Ovary (tissue), 10 donors: ENCODE measurements at places on chromosomes 13 and 19. TPM values are rescaled to one million over a fixed set of nuclear protein-coding genes. Genes with fewer than 3 reads are reported as not detected.

- peaks cover 5% of the 10 kb centered on the region for H3K4me1 ChIP-seq
- DNase-seq = peak; percentile 94
- H3K4me3 ChIP-seq = peak within 1 kb of the TSS; percentile 85
- peak within 1 kb of the TSS; percentile 94 for H3K27ac ChIP-seq
- no peaks in the 10 kb centered on the region for H3K27me3 ChIP-seq
These were observed at the start of gene SAMD1 for GRCh38 chr19:14090509-14091080. SAMD1 (minus strand) TSS chr19:14090751.

- H3K27ac ChIP-seq = no peak overlapping the region
- no peaks in the 10 kb centered on the region for H3K36me3 ChIP-seq
- H3K27me3 ChIP-seq = no peaks in the 10 kb centered on the region
- H3K4me1 ChIP-seq = no peaks in the 10 kb centered on the region
These were observed 29.4 kb upstream of the GTF3A start for GRCh38 chr13:27395007-27395510.

GRCh38 chr13:36337938-36338641, 8.1 kb downstream of the SPART start:
- no peak overlapping the region for H3K27ac ChIP-seq
- peaks cover 16% of the 10 kb centered on the region for H3K4me1 ChIP-seq
- no peak for DNase-seq
- peak overlapping the region; percentile 5 for H3K4me3 ChIP-seq
- no peaks in the 10 kb centered on the region for H3K27me3 ChIP-seq

OR7A5 gene
- total RNA-seq = not detected

DNA sequence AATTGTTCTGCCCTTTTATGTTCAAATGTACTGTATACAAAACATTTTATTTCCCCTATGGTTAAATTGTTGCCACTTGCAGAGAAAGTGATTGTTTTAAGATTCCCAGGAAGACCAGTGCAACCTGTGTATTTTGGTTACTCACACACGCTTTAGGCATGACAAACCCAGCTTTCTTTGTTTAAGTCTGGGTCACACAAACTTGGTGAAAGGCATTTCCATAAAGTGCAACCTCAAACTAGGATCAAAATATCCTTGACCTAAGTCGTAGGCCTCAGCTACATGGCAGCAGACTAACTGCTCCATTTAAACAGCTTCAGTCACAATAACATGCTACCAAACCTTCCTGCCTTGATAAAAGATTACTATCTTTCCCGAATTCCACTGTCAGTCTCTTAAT, 639.0 kb upstream of the PRR20A start:
- no peaks in the 10 kb centered on the region for H3K27me3 ChIP-seq
- no peaks in the 10 kb centered on the region for H3K4me1 ChIP-seq
- DNase-seq = no peak
- H3K27ac ChIP-seq = no peak overlapping the region
- no peaks in the 10 kb centered on the region for H3K36me3 ChIP-seq

DNA sequence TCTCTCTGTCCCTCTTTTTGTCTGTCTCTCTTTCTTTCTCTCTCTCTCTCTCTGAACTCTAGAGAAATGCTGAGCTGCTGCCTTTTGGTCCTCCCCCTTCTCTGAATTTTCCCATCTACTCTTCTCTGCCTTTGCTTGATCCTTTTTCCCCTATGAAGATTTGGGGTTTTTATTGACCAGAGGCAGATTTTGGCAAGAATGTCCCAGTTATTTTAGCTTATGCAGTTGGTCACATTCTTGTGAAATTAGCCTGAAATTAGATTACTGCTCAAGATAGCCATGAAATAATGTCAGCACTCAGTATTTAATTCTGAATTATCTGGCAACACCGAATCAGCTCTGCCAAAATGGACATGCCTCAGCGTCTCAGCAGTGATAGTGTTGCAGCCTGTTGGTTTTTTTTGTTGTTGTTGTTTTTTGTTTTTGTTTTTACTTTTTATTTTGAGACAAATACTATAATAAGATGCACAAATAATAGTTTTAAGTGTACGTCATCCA, 17.2 kb upstream of the SPART start:
- peaks cover 5% of the 10 kb centered on the region for H3K4me1 ChIP-seq
- no peak overlapping the region for H3K27ac ChIP-seq
- H3K36me3 ChIP-seq = no peaks in the 10 kb centered on the region
- no peak for DNase-seq
- H3K27me3 ChIP-seq = no peaks in the 10 kb centered on the region

DNA sequence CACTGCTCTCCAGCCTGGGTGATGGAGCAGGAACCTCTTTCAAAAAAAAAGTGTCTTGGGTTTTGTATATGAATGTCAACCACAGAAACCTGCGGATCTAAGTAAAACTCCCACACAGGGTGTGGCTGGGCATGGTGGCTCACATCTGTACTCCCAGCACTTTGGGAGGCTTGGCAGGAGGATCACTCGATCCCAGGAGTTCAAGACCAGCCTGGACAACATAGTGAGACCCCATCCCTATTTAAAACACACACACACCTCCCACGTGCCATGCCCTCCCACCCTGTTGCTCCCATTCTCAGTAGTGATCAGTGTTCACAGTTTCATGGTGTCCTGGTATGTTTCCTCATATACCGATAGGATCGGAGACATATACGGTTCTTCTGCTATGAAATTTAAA, 9.2 kb downstream of the TMED1 start:
- DNase-seq = no peak
- no peaks in the 10 kb centered on the region for H3K4me1 ChIP-seq
- no peak overlapping the region for H3K27ac ChIP-seq

GRCh38 chr13:42865768-42866102, 84.4 kb downstream of the FAM216B start:
- DNase-seq = no peak
- H3K27ac ChIP-seq = no peak overlapping the region
- H3K36me3 ChIP-seq = no peaks in the 10 kb centered on the region
- no peak overlapping the region for H3K4me3 ChIP-seq
- H3K4me1 ChIP-seq = peaks cover 6% of the 10 kb centered on the region

LMTK3 gene
- total RNA-seq = 0.50 TPM

CYP4F2 gene
- 0.75 TPM for total RNA-seq

- H3K4me3 ChIP-seq = no peak overlapping the region
- H3K27ac ChIP-seq = no peak overlapping the region
- no peaks in the 10 kb centered on the region for H3K27me3 ChIP-seq
- H3K4me1 ChIP-seq = peaks cover 9% of the 10 kb centered on the region
- no peaks in the 10 kb centered on the region for H3K36me3 ChIP-seq
These were observed 14.7 kb downstream of the UBAC2 start for GRCh38 chr13:99215184-99215830.

GRCh38 chr13:88801361-88801760, 1130.2 kb downstream of the SLITRK5 start:
- no peak for DNase-seq
- no peaks in the 10 kb centered on the region for H3K4me1 ChIP-seq
- no peaks in the 10 kb centered on the region for H3K36me3 ChIP-seq
- no peak overlapping the region for H3K27ac ChIP-seq
- H3K27me3 ChIP-seq = no peaks in the 10 kb centered on the region
- H3K4me3 ChIP-seq = no peak overlapping the region

KLK10 gene
- total RNA-seq = 20.7 TPM

ANKLE1 gene
- 0.69 TPM for total RNA-seq

GRCh38 chr13:24888291-24888931, 124.4 kb downstream of the RNF17 start:
- H3K4me1 ChIP-seq = no peaks in the 10 kb centered on the region
- no peaks in the 10 kb centered on the region for H3K27me3 ChIP-seq
- H3K36me3 ChIP-seq = no peaks in the 10 kb centered on the region
- no peak for DNase-seq
- no peak overlapping the region for H3K27ac ChIP-seq
- H3K4me3 ChIP-seq = no peak overlapping the region

MAST3 gene
- 12.1 TPM for total RNA-seq

- no peak overlapping the region for H3K27ac ChIP-seq
- no peaks in the 10 kb centered on the region for H3K36me3 ChIP-seq
- H3K27me3 ChIP-seq = no peaks in the 10 kb centered on the region
- no peak for DNase-seq
These were observed 12.1 kb downstream of the ERCC2 start for GRCh38 chr19:45358213-45358792.

GRCh38 chr19:27676877-27677276, 1536.1 kb downstream of the UQCRFS1 start:
- H3K4me1 ChIP-seq = no peaks in the 10 kb centered on the region
- no peak overlapping the region for H3K4me3 ChIP-seq
- H3K27ac ChIP-seq = no peak overlapping the region
- no peak for DNase-seq
- H3K27me3 ChIP-seq = no peaks in the 10 kb centered on the region

DNA sequence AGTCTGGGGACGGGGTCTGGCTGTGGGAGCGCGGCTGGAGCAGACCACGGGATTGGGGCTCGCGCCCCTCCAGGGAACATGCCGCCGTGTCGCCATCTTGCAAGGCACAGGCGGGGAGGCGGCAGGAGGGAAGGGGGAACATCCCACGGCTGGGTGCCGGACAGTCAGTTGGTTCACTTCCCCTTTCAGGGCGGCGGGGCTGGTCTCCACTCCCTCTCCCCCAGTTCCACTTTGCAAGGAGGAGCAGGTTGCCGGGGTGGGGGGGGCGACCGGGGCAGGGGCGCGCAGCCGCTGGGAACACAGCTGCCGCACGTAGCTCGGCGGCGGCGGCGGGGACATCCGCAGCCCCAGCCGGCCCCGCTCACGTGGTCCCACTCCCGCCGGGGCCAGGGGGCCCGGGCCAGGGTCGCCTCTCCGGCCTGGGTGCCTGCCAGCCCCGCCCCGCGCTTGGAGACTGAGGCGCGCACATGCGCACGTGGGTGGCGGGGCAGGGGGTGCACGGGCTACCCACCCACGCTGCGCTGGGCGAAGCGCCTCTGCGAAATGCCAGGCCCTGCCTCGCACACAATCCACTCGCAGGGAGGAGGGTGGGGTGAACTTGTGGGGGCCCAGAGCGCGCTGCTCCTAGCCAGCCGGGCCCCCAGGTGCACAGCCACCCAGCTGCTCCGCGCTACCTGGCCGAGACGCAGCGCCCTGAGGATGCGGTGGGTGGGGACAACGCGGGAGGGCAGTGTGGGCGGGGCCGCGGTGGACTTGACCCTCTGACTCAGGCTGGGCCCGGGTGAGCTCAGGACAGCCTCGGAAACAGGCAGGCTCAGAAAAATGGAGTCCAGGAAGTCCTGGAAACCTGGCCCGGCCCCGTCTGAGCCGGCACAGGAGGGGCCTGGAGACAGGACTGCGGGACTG, 6.4 kb downstream of the KLF16 start:
- H3K27me3 ChIP-seq = no peaks in the 10 kb centered on the region
- H3K4me3 ChIP-seq = peak overlapping the region; percentile 16
- peak overlapping the region; percentile 54 for H3K27ac ChIP-seq
- H3K36me3 ChIP-seq = no peaks in the 10 kb centered on the region

DNA sequence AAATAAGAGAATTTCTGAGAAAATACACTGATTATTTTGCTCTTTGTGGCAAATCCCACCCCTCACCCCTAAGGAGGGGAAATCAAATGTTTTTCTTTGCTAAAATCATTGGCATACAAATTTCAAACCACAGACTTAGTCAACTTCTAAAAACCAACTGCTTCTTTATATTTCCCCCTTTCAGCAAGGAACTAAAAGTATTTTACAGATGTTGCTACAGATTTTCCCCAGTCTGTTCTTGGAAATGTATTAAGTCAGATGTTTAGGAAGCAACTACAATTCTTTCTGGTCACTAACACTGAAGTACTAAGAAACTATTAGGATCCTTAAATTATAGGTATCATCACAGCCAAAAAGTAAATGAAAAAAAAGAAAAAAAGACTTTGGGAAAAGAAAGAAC, 6.9 kb downstream of the MTMR6 start:
- H3K27me3 ChIP-seq = no peaks in the 10 kb centered on the region
- H3K36me3 ChIP-seq = no peaks in the 10 kb centered on the region
- no peaks in the 10 kb centered on the region for H3K4me1 ChIP-seq
- no peak for DNase-seq
